ENCODE measurements at places on chromosomes 1 and 21. TPM values are rescaled to one million over a fixed set of nuclear protein-coding genes. Genes with fewer than 3 reads are reported as not detected.

The SELENBP1 gene
- total RNA-seq, result 1.9 TPM

The CRABP2 gene
- total RNA-seq, result 0.13 TPM

The S100A8 gene
- total RNA-seq, result not detected

The SLC35A3 gene
- 18.9 TPM for total RNA-seq

The AADACL3 gene
- not detected for total RNA-seq
